Uterus (tissue), 4 donors: ENCODE measurements at places on chromosomes 3 and 15. TPM values are rescaled to one million over a fixed set of nuclear protein-coding genes. Genes with fewer than 3 reads are reported as not detected.

The GLDN gene
- total RNA-seq: 4.9 TPM

The CSPG4 gene
- 62.4 TPM for total RNA-seq

The ZNF80 gene
- total RNA-seq: not detected

The CHST2 gene
- 3.3 TPM for total RNA-seq

GRCh38 chr15:73952913-73953750 is 26.9 kb downstream of the LOXL1 start:
- H3K4me1 ChIP-seq: peaks cover 13% of the 10 kb centered on the region
- H3K27me3 ChIP-seq: no peaks in the 10 kb centered on the region
- peak overlapping the region; percentile 95 for H3K27ac ChIP-seq
- H3K4me3 ChIP-seq: no peak overlapping the region

DNA sequence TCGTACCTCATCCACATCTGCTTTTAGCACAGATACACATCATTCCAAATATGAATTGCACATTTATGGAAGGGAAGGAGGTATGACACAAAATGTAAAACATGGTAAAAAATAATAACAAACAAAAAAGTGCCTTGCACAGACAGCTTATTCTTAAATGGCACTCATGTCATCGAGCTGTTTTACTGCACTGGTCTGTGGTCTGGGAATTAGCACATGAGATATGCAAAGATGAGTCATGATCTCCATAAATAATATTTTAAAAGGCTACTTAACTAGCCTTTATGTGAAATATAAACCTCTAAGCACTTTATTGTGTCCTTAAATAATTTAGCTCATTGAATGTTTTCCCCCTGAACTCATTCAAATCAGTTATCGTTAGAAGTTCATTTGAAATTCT is 142.2 kb upstream of the ZNF385D start:
- no peak overlapping the region for H3K27ac ChIP-seq
- DNase-seq: no peak
- H3K4me3 ChIP-seq: no peak overlapping the region
- no peaks in the 10 kb centered on the region for H3K36me3 ChIP-seq
- H3K27me3 ChIP-seq: no peaks in the 10 kb centered on the region

GRCh38 chr3:123161167-123161566 is 40.6 kb upstream of the SEC22A start:
- no peaks in the 10 kb centered on the region for H3K27me3 ChIP-seq
- H3K4me1 ChIP-seq: no peaks in the 10 kb centered on the region
- no peaks in the 10 kb centered on the region for H3K36me3 ChIP-seq
- H3K27ac ChIP-seq: no peak overlapping the region

DNA sequence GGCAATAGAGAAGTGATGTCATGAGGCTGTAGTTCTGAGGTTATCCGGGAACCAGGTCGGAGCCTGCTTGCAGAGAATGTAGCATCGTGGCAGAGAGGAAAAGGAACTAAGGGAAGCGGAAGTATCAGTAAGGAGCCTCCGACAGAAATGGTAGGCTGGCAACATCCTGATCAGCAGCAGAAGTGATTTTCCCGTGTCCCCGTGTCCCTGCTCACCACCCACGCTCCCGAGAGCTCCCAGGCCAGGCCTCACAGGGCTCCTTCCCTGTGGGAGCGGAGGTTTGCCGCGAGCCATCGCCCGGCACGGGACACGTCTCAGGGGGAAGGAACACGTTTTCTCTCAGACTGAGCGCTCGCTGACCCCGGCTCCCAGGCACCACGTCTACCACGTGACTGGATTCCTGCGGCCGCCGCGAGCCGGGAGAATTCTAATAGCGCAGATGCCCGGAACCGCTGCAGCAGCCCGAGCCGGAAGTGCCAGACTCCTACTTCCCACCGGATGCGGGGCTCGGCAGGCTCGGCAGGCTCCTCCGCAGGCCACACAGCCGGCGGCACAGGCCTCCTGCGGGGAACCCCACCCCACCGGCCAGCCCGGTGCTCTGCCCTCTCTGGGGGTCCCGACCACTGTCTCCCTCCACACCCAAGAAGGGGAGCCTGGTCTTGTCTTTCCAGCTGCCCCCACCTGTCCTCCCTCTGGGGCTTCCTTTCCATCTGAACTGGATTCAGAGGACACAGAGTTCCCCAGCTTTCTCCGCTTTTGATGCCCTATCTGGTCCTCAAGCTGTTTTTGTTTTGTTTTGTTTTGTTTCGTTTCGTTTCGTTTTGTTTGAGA is 99.3 kb downstream of the BDH1 start:
- peak overlapping the region; percentile 64 for H3K27ac ChIP-seq
- peak overlapping the region; percentile 55 for H3K4me3 ChIP-seq
- H3K4me1 ChIP-seq: no peaks in the 10 kb centered on the region
- peak; percentile 81 for DNase-seq
- H3K36me3 ChIP-seq: no peaks in the 10 kb centered on the region
- no peaks in the 10 kb centered on the region for H3K27me3 ChIP-seq

GRCh38 chr3:176566757-176567156 is 630.5 kb downstream of the TBL1XR1 start:
- no peak for DNase-seq
- no peak overlapping the region for H3K4me3 ChIP-seq
- no peaks in the 10 kb centered on the region for H3K36me3 ChIP-seq
- H3K4me1 ChIP-seq: no peaks in the 10 kb centered on the region
- no peak overlapping the region for H3K27ac ChIP-seq

GRCh38 chr3:172179680-172180399 is 140.5 kb downstream of the FNDC3B start:
- H3K4me3 ChIP-seq: no peak overlapping the region
- no peaks in the 10 kb centered on the region for H3K36me3 ChIP-seq
- H3K4me1 ChIP-seq: peaks cover 5% of the 10 kb centered on the region
- no peaks in the 10 kb centered on the region for H3K27me3 ChIP-seq
- DNase-seq: no peak
- no peak overlapping the region for H3K27ac ChIP-seq

DNA sequence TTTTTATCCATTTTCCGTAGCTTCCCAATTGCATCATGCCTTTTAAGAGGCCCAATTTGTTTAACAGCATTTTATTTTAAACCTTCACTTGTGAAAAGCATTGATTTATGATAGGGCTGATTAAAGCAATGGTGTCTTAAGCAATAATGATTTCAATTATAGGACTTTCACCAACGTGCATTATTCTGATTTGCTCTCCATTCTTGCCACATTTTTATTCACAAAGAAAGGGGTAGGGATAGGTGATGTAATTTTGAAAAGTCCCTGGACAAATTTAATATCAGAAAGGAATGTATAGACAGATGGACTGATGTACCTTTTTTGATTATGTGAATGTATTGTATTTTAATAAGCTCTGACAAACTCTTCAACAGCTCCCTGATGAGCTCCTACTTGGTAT is 37.9 kb upstream of the NR2F2 start:
- no peak overlapping the region for H3K4me3 ChIP-seq
- no peaks in the 10 kb centered on the region for H3K36me3 ChIP-seq
- no peak for DNase-seq
- H3K27me3 ChIP-seq: no peaks in the 10 kb centered on the region
- no peak overlapping the region for H3K27ac ChIP-seq

DNA sequence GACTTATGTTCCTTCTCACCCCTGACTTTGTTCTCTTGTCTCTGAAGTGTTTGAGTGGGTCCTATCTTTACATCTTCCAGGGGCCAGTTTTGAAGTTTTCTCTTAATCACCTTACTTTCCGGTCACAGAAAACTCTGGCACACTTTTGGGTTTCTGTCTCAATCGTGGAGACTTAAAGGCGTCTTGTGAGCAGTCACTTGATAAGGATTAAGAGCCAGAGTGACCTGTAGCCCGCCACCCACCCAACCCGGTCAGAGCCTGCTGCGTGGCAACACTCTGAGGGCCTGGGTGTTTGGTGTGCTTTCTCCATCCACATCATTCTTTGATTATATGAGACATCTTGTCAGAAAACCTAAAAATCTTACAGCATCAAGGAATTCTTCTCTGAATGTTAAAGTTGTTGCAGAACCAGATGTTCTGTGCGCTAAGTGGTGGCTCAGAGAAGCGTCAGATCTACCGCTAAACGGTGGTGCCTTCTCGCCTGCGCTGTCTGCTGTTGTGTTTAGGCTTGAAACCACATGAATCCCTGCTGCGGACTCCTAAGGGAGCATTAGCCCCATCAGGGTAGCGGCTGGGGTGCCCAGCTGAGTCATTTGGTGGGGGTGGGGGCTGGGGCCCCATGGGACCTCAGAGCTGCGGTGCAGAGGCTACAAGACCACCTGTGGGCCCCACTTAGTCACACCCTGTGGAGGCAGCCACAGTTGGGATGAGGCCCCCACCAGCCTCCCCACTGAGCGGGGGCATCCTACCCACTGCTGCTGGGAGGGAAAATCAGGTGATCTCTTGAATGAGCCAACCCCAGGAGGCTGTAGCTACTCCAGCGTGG is 158.7 kb upstream of the BHLHE40 start:
- no peak overlapping the region for H3K27ac ChIP-seq
- no peak for DNase-seq
- no peaks in the 10 kb centered on the region for H3K36me3 ChIP-seq
